Stimulated activated CD4-positive, alpha-beta T cell treated with anti-CD3 and anti-CD28 coated beads, Interleukin-1b, Interleukin-23, amount 100 ng/mL, for 1 hour (primary cell): ENCODE measurements at places on chromosomes 5 and 9.

DNA sequence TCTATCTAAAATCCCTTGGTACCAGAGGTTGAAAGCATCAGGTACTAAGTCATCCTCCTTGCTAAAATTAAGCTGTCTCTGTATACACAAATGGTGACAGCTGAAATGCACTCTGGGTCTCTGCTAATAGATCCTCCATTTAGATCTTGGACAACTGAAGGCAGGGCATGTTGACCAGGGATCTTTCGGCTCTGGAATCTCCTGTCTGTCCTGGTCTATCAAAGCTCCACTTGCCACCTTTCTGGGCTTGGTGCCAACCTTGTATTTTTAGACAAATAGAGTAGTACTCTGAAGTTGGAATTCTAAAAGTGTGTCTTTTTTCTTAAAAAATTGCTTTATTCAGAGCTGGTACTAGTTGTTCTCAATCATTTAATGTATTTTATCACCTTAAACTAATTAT is 135.2 kb upstream of the HMHB1 start:
- DNase-seq, result no peak

DNA sequence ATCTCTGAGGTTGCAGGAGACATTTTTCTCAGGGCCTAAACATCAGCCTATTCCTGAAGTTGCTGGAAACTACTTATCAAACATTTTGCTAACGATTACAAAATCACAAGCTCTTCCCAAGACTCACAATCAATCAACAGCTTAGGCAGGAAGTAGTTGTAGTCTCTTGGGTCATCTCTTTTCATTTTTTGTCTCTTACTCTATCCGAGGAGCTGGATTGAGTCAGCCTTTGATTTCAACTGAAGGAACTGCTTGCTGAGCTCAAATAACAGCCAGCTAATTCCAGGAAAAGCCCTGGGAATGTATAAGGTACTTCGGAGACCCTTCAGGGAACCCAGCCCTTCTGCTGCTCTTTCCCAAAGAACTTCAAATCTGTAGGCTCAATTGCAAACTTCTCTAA is 398.9 kb downstream of the PLK2 start:
- no peak for DNase-seq

DNA sequence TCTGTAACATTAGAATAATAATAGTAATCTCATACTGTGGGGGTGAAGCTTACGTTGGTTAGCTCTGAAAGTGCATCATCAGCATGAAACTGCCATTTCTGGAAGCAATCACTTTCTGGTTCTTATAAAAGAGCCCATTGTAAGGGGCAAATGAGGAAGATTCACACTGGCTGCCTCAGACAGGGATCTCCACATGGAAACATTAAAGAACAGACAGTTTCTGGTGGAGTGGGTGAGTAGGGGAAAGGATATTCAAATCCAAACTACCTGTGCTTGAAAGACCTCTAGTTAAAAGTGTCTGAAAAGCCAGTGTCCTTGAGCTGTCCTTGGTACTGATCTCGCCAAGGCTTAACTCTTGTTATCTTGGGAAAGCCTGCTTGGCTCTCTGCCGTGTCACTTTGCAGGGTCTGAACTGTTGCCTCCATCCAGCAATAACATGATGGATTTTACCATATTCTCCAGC is 19.1 kb upstream of the SLC31A2 start:
- no peak for DNase-seq

DNA sequence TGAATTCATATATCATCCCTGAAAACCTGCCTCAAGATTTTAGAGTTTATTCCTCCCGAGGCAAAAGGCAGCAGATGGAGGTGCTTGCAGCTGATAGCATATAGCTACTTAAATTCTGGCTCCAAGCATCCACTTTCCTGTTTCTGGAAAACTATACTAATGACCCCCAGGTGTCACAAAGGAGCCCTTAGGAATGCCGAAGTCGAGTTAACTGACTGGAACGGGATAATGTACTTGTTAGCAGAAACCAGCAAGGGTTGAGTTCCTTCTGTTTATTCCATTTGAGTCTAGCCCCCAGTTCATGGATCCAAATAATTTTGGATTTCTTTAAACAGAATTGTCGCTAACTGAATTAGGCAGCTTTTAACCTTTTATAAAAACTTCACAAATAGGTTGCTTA is 44.5 kb downstream of the PTTG1 start:
- no peak for DNase-seq

GRCh38 chr5:171871711-171872110 is 86.1 kb downstream of the SMIM23 start:
- no peak for DNase-seq
